A172 (cell line): ENCODE measurements at places on chromosomes 16 and 17.

DNA sequence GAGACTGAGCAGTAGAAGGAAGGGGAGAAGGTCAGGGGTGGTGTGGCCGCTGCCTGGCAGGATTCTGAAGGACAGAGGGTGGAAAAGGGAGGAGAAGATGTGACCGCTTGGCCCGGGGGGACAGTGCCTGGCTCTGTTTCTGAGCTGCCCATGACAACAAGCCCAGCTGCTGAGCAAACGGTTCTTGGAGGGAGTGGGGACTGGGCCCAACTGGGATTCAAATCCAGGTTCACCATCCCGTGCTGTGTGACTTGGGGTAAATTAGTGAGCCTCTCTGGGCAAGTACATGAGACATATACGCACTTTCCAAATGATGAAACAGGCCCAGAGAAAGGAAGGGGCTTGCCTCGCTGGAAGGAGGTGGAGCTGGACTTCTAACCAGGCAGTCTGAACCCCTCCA, 23.3 kb downstream of the SEC14L5 start:
- no peak for DNase-seq

GRCh38 chr16:84889066-84889465, 69.3 kb downstream of the CRISPLD2 start:
- no peak for DNase-seq

GRCh38 chr16:63312346-63312745, 1276.1 kb upstream of the CDH8 start:
- no peak for DNase-seq

GRCh38 chr17:76935331-76935730, 67.1 kb downstream of the MGAT5B start:
- DNase-seq, result peak; percentile 57

DNA sequence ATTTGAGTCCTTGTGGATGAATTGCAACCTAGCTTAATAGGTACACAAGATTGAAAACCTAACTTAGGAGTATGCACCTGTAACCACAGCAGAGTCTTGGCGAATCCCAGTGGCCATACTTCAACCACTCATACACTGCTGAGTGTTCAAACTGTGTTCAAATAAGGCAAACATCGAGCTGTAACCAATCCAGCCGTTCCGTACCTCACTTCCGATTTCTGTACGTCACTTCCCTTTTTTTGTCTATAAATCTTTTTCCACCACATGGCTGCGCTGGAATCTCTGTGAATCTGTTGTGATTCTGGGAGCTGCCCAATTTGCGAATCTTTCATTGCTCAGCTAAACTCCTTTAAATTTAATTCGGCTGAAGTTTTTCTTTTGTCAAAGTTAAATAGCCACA, 190.6 kb downstream of the MAF start:
- no peak for DNase-seq

GRCh38 chr16:75495076-75495674, at the start of gene CHST6:
Gene CHST6 (minus strand): TSS chr16:75495441. CDS start chr16:75479828, 15,613 bp downstream.
- DNase-seq, result no peak

DNA sequence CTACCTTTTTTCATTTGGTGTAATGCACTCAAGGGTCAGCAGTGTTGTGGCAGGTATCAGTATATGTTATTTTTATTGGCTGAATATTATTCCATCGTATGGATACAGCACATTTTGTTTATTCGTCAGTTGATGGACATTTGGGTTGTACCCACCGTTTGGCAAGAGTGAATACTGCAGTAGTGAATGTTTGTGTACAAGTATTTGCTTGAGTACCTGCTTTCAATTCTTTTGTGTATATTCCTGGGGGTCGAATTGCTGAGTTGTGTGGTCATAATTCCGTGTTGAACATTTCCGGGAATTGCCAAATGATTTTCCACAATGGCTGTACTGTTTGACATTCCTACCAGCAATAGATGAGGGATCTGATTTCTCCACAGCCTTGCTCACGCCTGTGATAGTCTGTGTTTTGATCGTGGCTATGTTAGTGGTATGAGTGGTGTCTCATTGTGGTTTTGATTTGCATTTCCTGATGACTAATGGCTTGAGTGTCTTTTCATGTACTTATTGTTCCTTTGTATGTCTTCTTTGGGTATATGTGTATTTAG, 108.4 kb downstream of the OR1D5 start:
- DNase-seq, result peak; percentile 90

DNA sequence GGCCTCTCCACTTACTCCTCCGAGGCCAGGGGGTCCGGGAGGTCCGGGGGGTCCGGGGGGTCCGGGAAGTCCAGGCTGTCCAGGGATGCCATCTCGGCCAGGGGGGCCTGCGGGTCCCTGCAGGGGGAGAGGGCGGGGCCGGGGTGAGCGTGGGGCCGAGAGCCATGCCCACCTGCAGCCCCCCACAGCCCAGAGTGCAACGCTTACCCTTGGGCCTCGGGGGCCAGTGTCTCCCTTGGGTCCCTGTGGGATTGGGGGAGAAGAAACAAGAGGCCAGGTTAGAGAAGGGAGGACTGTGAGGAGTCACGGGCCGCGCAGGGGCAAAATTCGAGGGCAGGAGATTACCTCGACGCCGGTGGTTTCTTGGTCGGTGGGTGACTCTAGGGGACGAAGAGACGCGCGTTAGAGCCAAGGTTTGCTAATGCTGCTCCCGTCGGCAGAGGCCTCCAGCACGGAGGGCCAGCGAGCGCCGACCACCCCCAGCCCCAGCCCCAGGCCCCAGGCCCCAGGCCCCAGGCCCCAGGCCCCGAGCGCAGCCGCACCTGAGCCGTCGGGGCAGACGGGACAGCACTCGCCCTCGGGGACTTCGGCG, 2.1 kb downstream of the COL1A1 start:
- no peak for DNase-seq

- DNase-seq, result no peak
These were observed 16.5 kb upstream of the NSMCE1 start for GRCh38 chr16:27284865-27285675.

DNA sequence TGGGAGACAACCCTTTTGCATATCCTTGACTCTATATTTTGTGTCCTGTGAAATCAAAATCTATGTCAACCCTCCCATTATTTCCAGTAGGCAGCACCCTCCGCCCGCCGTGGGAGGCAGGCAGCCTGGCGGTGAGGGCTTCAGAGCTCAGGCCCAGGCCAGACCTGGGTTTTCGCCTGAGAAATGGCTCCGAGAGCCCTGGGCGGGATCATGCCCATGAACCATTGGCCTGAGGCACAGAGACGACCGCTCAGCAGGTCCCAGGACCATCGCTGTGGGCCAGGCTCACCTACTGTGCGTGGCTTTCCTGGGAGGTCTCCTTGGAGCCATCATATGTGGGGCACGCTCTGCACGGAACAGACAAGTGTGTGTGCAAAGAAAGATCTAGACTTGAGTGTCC, 6.3 kb upstream of the SLC38A8 start:
- no peak for DNase-seq

DNA sequence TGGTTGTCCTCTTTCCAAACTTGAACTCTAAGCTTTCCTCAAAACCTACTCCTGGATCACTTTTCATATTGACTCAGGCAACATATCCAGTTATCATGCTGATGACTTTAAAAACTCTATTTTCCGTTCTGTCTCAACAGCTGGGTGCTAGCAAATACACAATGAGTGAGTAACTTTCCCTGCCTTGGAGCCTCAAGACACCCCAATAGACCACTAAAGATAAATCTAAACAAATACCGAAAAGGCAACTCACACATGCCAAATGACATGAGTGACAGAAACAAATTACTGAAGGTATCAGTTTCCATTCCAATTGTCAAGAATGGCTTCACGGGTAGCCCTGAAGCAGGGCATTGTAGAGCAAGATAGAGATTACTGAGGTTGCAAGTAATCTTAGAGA, 15.7 kb upstream of the TMEM101 start:
- DNase-seq, result no peak

GRCh38 chr17:48513097-48513496, 17.7 kb downstream of the HOXB1 start:
- no peak for DNase-seq

DNA sequence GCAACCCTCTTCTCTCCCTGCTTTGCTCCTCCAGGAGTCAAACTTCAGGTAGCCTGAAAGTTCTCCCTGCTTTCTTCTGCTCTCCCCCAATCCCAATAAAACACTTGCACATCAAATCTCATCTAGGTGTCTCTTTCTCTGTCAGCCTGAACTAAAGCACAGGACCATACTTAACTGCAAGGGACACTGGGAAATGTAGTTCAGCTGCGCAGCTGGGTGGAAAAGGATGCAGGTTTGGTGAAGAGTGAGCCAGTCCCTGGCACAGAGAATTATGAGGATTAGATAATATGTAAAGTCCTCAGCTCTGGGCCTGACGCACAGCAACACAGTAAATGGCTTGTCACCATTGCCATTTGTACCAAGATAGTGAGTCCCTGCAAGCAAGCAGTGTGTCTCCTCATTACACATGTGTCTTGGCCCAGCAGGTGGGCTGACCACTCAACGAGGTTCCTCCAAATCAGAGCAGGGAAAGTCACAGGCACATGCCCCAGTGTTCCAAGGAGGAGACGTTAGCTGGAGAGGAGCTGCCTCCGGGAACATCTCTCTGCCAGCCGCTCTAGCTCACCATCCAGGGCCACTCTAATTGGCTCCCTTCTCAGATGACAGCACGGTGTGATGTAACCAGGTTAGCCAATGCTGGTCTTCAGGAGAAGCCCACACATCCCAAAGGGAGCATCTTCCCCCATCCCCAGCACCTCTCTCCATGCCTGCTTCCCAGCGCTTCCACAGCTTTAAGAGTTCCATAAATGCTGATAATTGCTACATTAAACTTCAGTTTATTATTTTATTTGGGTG, 29.7 kb upstream of the IRX3 start:
- no peak for DNase-seq

DNA sequence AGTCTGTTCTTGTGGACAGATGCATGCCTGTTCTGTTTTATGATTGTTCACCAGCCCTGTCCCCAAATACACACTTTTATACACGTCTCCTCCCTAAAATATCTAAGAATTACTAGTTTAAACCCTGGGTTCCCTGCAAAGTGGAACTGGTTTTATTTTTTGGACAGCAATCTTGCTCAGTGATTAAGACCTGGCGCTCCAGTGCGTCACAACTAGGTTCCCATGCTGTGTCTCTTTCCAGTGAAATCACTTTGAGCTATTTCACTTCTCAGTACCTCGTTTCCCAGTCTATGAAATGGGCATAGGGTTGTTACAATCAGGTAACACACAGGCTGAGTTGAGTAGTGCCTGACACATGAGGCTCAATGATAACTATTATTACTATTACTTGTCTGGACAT, 1.1 kb downstream of the CEP20 start:
- no peak for DNase-seq

DNA sequence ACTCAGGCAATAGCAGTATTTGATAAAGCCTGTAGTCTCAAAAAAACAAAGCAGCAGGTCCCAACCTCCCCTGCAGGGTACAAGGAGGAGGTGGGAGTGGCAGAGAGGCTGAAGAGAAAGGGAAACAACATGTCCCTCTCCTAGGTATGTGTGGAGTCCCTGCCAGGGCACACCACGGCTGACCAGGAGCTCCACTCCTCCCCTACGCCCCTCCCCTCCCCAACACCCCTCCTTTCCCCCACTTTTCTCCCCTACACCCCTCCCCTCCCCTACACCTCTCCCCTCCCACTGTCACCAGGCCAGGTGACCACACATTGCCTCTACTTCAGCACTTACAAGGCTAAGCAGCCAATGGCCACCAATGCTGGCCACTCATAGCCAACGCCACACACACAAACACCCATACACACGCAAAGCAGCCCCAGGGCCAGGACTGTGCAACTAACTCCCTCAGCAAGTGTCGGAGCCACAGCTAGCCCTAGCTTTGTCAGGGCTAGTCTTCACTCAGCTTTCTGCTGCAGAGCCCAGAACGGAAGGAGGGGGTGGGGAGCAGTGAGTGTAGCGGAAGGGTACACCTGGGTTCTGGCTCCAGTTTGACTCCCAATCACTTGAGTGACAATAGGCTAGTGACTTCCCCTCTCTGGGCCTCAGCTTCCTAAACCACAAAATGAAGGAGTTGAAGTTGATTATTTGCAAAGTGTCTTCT, 8.2 kb downstream of the CAVIN1 start:
- no peak for DNase-seq

GRCh38 chr16:51508490-51509212, 357.6 kb upstream of the SALL1 start:
- DNase-seq, result no peak

GRCh38 chr17:45837187-45837586, 7.5 kb upstream of the SPPL2C start:
- no peak for DNase-seq

DNA sequence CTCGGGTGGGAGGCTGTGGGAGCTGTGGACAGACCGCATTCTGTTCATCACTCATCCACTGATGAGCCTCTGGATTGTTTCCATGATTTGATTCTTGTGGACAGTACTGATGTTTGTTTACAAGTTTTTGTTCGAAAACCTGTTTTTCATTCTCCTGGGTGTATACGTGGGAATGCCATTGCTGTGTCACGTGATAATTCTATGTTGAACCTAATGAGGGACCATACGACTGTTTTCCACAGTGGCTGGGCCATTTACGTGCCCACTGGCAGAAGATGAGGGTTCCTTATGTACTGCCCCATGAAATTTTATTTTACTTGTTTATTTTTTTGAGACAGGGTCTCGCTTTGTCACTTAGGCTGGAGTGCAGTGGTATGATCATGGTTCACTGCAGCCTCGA, 2.6 kb upstream of the ALG1 start:
- DNase-seq, result no peak

GRCh38 chr16:57614536-57614935, 13.9 kb upstream of the ADGRG1 start:
- no peak for DNase-seq

DNA sequence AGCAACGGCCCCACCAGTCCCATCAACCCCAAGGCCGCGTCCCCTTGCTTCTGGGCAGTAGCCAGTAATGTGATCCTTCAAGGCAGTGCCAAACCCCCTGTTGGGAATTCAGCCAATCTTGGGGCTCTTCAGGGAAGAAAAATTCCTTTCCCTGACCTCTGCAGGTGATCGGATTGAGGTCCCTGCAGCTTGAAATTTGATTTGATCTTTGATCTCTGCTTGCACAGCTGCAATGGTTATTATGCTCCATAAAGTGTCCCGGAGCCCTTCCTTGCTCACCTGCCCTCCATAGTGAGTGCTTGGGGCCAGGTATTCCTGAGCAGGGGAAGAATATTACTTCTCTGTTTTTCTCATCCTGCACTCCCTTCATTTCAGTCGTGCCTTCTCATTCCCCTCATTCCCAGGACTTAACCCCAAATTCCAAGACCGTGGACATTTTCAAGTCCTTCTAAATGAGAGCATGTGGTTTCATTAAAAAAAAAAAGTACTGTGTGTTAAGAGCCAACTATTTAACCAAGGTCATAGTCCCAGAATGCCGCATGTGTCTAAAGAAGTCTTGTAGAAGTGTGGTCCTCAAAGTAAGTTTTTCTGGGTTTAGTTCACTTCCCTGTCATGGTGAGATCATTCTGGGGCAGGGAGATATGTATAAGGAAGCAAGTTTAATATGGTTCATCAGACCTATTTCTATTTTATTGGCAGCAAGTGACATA, 56.3 kb downstream of the SOX9 start:
- DNase-seq, result no peak

DNA sequence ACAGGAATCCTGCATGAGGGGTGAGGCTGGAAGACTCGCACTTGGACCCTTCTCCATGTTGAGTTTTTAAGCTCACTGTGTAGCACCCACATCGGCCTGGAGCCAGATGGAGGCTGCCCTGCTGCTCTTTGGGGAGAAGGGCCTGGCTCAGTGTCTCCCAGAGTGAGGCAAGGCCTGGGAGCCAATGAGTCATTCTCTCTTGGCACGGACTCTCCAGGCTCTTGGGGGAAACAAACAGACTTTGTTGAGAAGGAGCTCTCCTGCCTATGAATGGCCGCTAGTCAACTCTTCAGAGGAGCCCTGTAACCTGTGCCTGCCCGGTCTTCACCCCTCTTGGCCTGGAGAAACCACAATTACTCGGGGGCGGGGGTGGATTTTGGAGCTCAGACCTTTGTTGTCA, 50.8 kb upstream of the MAF start:
- DNase-seq, result peak; percentile 55

- no peak for DNase-seq
These were observed 108.5 kb downstream of the CYB561 start for GRCh38 chr17:63337579-63337978.
